Right renal pelvis (tissue), 4 donors: ENCODE measurements at places on chromosomes 2 and 18.
A peak's percentile ranks its signal among the peaks of the same experiment; 100 is the strongest.

DNA sequence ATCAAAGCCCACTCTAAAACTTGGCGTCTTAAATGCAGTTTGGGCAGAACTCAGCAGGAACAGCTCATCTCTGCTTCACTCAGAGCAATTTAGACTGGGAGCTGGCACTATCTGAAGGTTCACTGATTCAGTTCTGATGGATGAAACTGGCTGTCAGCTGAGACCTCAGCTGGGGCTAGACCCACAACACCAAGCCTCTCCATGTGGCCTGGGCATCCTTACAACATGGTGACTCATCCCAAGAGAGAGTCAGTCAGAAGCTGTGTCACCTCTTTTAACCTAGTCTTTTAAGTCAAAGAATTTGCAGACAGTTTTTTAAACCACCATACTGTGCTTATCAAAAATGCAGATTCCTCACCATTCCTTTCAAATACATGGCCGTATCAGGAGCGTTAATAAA is 62.6 kb upstream of the ZNF397 start:
- DNase-seq, result no peak

- DNase-seq, result no peak
Measured at GRCh38 chr18:49322765-49323490, 137.5 kb downstream of the DYM start.

GRCh38 chr2:227864161-227864756 is 7.2 kb upstream of the DAW1 start:
- no peak for DNase-seq

DNA sequence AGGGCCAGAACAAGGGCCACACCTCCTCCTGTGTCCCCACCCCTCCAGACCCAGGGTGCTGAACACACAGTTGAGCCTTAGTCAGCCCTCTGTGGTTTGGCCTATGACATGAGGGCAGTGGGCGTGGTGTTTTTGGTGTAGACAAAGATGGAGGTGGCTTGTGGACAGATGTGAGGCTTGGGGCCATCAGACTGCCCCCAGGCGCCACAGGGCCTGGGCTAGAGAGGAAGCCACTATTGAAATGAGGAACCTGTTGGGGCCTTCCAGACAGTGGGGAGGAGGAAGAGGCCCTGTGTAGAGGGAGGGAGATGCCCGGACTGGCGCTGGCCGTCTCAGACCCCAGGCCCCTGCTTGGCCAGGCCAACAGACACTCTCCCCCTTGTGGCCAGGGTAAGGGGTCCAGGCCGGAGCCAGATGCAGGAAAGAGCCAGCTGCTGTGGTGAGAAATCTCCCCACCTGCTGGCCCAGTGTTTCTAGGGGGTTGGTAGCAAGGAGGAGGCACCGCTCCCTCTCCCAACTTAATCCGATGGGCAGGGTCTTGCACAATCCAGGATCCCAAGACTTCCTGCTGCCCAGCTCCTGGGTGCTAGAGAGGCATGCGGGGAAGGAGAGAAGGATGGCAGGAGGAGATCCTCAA is 53.8 kb downstream of the SMAD7 start:
- DNase-seq, result no peak

DNA sequence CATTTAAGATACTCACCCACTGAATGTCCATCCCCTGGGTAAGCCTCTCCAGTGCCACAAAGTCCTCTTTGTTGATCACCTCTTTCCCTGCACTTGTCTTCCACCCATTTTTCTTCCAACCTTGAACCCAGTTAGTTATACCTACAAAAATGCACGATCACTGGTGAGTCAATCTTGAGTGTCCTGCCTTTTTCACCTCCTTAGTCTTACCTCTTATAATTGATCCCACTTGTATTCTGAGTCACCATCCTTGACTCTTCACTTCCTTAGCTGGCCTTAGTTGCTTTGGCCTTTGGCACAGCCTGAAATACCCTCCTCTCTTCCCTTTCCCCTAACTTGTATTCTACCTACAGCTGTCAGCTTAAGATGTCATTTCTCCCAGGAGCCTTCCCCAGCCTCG is 10.2 kb downstream of the RNASEH1 start:
- no peak for DNase-seq

DNA sequence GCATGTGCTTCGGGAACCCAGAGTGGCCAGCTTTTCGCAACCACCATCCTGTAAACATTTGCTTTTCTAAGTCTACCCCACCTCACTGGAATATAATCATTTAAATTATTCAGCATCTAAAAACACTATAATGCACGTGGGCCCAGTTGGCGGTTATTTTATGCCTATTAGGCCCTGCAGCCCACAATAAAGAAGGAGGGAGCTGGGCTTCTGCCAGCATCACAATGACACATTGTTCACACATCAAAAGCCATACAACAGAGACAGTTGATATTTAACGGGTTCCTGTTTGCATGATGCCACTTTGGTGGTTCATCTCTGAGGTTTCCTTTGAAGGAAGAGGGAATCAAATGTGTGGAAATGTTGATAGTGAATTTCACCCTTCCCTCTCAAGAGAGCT is 916.0 kb upstream of the CELF4 start:
- no peak for DNase-seq

GRCh38 chr2:25032901-25033300 is 9.0 kb upstream of the EFR3B start:
- no peak for DNase-seq

- DNase-seq, result no peak
Measured at GRCh38 chr2:95700519-95700918, 108.7 kb downstream of the TRIM43 start.

DNA sequence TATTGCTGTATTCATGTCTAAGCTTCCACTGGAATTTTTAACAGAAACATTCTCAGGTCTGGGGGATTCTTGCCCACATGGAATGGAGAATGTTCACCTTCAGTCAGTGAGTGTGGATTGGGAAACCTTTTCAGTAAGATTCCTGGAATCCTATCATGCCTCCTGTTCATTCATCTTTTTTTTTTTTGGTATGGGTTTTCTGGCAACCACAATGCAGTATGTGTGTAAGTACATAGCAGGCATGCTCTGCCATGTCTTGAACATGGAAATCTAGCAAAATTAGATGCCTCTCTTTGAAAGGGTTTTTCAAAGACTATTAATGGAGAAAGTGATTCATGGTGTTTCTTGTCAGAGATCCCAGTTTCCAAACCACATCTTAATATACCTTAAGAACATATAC is 176.5 kb downstream of the LTBP1 start:
- no peak for DNase-seq

- DNase-seq, result no peak
Measured at GRCh38 chr2:7400628-7401027, 483.4 kb downstream of the RNF144A start.

DNA sequence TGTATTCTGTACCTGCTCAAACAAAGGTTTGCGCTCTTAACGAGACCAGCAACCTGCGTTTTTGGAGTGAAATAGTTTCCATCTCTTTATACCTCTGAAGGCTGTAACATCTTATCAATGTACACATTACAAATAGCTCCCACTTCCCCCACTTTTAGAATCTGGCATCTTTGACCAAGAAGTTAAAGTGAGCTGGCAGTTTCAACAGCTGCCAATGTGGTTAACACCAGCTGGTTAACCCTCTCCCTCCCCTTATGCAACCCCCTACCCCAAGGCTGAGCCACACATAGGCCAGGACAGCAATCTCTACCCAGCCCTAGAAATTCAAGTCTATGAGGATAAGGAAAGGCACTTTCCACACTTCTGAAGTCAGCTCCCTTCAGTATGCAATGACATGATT is 2.2 kb upstream of the SERTAD2 start:
- no peak for DNase-seq

GRCh38 chr2:144210076-144210475 is 309.8 kb downstream of the ZEB2 start:
- no peak for DNase-seq

GRCh38 chr2:23761638-23762037 is 165.3 kb downstream of the ATAD2B start:
- no peak for DNase-seq

DNA sequence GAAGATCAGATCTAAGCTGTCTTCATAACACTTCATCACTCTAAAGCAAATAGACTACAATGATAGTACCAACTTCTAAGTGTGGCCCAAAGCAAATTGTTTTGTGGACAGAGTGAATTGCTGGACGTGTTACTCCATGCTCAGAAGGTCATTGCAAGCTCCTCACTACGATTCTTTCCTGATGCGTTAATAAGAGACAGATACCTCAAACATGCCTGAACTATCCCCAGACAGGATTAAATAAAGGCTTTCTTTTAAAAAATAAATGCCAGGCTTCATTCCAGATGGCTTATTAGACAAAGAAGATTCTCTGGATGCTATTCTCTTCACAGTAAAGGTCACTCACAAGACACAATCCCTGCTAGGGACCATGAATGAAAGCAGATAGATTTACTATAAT is 621.2 kb downstream of the DCDC2C start:
- DNase-seq, result no peak

DNA sequence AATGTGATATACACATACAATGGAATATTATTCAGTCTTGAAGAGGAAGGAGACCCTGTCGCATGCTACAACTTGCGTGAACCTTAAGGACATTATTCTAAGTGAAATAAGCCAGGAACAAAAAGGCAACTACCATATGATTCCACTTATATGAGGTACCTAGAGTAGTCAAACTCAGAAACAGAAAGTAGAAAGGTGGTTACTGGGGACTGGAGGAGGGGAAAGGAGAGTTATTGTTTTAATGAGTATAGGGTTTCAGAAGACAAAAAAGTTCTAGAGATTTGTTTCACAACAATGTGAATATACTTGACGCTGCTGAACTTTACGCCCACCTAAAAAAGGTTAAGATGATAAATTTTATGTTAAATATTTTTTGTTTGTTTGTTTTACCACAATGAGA is 47.0 kb downstream of the CXCR4 start:
- no peak for DNase-seq

DNA sequence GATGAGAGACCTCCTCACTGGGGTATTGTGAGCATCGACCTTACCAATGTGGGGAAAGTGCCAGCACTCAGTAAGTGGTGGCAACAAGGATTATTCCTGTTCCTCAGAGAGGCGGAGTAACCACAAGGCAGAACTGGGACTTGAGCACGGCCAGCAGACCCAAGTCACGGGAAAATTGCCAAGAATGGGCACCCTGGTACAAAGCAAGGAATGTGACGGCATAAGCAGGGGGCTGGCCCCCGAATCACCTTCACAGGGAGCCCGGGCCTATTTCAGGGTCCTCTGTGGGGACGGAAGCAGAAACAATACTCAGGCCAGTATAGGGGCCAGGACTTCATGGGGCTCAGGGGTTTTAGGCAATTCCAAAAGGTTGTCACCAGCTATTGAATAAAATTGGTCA is 25.4 kb downstream of the CENPA start:
- DNase-seq, result no peak

DNA sequence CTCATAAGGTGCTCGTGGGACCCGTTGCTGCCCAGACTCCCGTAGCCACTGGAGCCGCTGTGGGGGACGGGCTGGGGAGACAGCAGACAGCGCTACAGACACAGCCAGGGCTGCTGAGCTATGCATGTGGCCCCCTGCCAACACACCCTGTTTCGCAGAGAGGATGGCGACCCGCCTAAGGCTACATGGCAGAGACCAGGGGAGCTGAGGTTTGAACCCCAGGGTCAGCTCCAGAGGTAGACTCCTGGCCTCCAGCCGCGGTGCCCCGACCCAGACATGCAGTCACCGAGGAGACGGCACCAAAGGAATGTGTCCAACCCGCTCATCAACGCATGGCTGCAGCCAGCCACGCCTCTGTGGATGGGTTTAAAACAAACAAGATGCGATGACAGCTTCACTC is 21.0 kb upstream of the HES6 start:
- DNase-seq, result no peak

DNA sequence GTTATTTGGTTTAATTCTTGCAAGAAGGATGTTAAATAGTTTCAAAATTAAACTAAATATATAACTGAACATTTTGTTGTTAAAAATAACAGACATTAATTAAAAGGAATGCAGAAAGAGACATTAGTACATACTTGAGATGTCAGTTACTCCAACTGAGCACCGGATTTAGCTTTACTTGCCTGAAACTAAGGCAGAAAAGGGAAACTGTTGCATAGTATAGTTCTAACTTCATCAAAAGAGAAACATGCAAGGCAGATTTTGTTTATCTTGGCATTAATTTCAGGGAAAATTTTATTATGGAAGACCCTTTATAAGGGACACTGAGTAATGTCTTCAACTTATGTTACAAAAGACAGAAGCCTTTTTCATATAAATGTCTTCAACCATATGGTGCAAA is 218.3 kb downstream of the STK39 start:
- no peak for DNase-seq

- no peak for DNase-seq
Measured at GRCh38 chr2:240702640-240703011, 11.0 kb downstream of the AQP12A start.

GRCh38 chr18:9102508-9103375 is at the start of gene NDUFV2:
TSS of gene NDUFV2 (plus strand) at chr18:9102699. CDS start at chr18:9102744, 45 bp downstream.
- peak; percentile 92 for DNase-seq

- DNase-seq, result no peak
Measured at GRCh38 chr2:70005752-70006446, 44.5 kb upstream of the ASPRV1 start.

- no peak for DNase-seq
Measured at GRCh38 chr2:221095356-221095755, 476.7 kb downstream of the EPHA4 start.

DNA sequence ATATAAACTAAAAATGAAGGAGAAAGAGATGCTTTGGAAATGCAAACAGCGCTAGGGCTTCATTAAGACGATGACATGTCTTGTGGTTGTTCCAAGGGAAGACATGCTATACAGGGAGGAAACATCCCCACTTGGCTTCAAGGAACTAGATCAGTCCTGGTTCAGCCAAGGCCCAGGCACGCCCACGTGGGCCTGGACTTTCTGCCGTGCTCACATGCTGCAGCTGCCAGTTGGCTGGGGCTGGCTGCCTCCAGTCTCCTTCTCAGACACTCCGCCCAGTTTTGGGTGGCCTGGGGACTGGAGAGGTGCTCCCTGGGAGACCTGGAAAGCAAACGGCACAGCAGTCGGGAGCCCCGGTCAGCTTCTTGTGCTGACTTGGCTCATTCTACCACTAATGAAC is 109.6 kb downstream of the GLI2 start:
- DNase-seq, result no peak

DNA sequence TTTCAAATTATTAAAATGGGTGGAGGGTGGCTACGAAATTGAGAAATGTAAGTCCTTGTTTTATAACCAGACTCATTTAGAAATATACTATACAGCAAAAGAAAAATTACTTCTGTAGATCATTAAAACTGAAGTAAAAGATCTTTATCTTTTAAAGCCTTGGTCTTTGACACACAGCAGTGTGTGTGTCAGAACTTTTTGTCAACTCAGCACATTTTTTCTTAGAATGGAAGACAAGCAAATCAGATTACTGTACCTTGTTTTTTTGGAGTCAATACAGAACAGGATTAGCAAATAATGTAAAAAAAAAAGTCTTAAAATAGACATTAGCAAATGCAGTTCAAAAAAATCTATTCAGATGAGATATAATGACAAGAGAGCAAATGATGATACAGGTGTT is 49.1 kb downstream of the C2orf76 start:
- DNase-seq, result no peak

GRCh38 chr2:184032983-184033382 is 565.3 kb upstream of the ZNF804A start:
- no peak for DNase-seq
